NCI-H345 (cell line): ENCODE measurements at places on chromosomes 13 and 19.

DNA sequence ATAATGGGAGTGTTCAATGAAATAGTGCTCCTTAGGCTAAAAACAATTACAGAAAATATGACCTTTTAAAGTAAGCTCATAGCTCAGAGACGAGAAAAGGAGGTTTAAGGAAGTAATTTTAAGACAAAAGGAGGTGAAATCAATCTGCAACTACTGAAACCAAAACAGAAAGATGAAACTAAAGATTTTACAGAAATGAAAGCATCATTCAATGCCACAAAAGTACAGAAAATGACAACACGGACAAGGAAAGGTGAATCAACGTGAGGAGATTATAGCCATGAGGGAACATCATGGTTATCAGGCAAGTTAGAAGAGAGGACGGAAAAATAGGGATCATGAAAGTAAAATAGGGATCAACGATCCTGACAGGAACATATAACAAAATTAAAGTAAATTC is 745.2 kb downstream of the PCDH17 start:
- DNase-seq: no peak

GRCh38 chr19:43489310-43489709 is 15.2 kb downstream of the PHLDB3 start:
- DNase-seq: no peak

DNA sequence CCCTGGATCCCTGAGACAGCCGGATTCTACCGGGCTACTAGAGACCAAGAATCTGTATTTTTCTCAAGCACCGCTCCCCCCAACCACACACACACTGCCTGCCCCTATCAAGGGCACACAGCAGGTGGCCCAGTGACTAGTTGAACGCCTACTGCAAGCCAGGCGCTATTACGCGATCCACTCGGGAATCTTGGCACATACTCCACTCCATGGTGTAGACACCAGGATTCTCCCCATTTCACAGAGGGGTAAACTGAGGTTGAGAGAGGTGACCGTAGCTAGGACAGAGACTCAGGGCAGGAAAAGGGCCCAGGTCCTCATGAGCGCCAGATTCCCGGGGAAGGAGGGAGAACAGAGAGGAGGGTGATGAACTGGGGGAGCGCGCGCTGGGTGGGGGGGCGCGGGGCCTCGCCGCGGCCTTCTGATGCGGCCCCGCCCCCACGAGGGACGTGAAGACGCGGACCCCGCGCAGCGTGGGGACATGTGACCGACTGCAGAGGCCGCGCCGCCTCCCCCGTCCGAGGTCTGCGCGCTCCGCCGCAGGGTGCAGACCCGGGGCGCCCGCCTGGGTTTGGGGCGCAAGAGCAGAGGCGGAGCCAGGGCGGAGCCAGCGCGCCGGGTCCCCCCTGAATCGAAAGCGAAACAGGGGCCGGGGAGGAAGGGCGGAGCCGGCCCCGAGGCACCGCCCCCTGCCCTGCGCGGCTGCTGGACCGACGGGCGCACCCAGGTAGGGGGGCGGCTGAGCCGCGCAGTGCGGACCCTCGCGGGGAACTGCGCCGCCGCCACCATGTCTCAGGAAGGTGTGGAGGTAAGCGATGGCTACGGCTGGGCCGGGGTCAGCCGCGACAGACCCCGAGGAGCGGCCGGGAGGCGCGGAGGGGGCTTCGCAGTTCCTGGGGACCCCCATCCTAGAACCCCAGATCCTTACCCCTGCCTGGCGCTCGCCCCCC is at the start of gene SHFL:
SHFL (plus strand) TSS at position 677 of the 950 bp plus-strand sequence; CDS start at position 788, 111 bp downstream.
- peak; percentile 38 for DNase-seq

DNA sequence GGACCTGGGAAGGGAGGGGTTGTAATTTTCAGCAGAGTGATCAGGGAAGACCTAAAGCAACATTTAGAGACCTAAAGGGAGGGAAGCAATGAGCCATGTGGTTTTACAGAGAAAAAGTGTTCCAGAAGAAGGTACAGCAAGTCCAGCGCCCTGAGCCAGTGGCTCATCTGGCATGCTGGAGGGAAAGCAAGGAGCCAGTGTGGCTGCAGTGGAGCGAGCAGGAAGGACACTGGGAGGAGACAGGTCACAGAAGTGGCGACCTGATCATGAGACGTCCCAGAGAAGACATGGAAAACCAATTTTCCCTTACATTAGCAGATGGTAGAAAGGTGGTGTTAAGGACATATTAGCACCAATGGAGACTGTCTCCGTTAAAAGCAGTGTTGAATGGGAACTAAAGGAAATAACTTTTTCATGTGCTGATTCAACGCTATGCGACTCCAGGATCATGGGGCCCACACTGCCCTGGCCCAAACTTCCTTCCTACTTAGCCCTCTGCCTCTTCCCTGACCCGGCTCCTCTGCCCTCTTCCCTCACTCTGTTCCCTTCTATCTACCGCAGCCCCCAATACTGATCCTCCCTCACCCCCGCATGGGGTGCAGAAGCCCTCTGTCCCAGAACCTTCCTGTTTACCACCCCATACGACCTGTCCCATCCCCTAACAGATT is 5.4 kb downstream of the C19orf47 start:
- DNase-seq: no peak

- no peak for DNase-seq
Observed at GRCh38 chr19:54393381-54393780, 21.9 kb upstream of the TTYH1 start.

- no peak for DNase-seq
Observed at GRCh38 chr13:99014522-99014921, 36.7 kb upstream of the DOCK9 start.

GRCh38 chr13:26280822-26281221 is 26.9 kb downstream of the CDK8 start:
- DNase-seq: no peak

DNA sequence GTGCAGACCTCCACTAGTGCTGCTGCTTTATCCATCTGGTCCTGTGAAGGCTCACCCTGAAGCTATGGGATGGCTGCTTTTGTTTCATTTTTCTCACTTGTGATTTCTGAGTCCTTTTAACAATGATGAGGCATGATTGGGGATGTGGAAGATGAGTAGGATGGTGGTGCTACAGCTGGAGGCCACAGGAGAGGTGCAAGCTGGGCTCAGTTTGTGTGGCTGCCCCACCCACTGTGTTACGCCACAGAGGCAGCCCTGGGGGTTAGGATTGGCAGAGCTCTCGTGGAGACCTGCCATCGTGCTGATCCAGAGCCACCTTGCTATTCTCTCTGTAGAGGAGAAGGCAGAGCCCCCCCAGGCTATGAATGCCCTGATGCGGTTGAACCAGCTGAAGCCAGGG is 19.6 kb upstream of the QTRT1 start:
- DNase-seq: no peak

- no peak for DNase-seq
Observed at GRCh38 chr13:87459419-87459818, 211.8 kb upstream of the SLITRK5 start.

GRCh38 chr19:54312436-54313377 is at the start of gene LILRA5:
Gene LILRA5, minus strand, starts transcription at chr19:54313166. Its CDS starts 147 bp downstream, at chr19:54313019.
- no peak for DNase-seq

GRCh38 chr13:42001580-42001979 is 40.7 kb upstream of the VWA8 start:
- DNase-seq: no peak

DNA sequence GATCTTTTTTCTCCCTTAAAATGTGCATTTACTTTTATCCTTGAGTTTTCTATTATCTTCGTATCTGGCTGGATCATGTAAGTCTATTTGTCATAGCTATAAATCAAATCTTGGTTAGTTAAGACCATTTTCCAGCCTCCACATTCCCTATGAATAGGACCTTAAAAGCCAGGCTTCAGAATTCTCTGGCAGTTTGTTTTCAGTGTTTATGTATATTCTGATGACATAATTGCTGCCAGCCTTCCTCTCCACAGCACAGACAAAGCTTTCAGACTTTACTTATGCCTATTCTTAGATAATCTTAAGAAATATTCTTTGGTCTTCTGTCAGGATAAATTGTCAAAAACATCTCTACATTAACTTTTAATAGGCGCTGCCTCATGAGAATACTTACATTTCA is 870.8 kb upstream of the SPRY2 start:
- DNase-seq: no peak

GRCh38 chr19:43782689-43783231 is 2.0 kb upstream of the KCNN4 start:
- DNase-seq: no peak

GRCh38 chr19:47112166-47112996 is 1.2 kb downstream of the ZC3H4 start:
- DNase-seq: peak; percentile 31

DNA sequence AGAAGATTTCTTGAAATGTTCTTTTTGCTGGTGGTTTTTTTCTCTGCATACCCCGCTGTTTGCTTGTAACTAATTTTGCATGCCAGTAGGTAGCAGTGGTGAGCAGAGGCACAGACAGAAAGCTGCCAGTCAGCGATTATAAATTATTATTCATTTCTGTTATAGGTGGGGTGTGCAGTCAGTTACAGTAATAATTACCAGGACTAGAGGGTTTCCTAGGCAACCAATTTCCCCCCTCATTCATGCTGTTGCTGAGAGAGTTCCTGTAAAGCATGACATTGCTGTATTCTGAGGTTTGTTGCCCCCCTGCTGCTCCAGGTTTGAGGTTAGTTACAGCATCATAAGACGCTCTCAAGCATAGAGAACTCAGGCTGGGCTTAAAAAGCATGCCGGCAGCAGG is 104.5 kb downstream of the URI1 start:
- no peak for DNase-seq

DNA sequence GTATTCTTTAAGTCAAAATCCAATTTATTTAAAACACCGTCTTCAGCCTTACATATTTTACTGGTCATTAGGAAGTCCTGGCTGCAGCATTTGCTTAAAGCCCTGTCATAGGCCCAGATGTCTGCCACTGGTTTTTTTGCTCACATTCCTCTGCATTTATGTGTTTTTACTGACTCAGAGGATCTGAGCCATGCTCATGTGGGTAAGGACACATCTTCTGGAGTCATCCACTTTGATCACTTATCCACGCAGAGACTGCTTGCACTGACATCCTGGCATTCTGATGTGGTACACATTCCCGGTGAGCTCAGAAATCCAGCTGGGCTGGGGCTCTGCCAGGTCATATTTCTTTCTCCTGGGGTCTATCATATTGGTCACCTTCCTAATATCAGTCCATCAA is 531.7 kb upstream of the ARGLU1 start:
- no peak for DNase-seq
